NCI-H446 (cell line): ENCODE measurements at places on chromosomes 7 and 10.
A peak's percentile ranks its signal among the peaks of the same experiment; 100 is the strongest.

DNA sequence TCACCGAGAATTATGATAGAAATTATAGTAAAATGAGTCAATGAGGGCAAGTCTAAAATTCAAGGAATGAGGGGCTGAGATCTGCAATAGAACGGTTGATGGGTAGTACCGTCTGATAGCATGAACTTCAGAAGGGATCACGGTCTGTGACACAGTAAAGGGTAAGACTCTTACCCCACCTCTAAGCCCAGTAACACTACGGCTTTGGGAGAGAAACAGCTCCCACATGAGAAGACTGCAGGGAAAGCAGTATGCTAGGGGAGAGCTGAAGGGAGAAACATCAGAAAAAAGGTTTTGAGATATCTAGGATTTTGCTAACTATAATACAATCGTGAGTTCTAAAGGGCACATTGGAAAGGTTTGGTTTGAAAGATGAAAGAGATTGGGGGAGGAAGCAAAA, 12.8 kb upstream of the AKAP9 start:
- DNase-seq: no peak

DNA sequence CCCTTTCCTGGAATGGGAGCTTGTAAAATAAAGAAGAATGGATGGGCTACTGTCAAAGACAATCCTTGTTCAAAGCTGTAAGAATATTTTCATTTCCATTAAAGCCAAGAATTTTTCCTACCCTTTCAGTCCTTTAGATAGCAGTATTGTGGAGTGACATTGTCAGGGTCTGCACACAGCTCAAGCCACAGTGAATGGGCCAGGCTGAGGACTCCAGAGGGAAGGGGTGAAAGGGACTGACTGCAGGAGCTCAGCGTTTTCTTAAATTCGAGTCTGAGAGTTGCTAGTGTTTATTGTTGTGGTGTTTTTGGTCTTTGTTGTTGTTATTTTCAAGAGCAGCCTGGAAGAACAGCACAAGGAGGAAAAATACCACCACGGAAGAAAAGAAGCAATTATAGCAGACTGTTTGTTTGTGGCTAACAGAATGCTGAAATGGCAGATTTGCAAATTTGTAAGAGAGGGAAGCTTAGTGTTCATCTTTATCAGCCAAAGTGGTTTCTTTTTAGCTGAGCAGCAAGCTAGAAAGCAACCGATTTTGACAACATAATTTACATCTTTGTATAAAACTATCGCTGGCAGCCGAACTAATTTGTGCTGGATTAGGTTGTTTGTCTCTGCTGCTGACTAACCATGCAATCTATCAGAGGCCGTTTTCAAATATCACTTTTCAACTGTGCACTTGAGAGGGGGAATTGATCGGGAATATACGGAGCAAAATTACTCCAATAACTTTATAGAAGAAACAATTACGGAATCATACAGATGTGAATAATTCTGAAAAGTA, 192.1 kb downstream of the LRMDA start:
- DNase-seq: no peak

DNA sequence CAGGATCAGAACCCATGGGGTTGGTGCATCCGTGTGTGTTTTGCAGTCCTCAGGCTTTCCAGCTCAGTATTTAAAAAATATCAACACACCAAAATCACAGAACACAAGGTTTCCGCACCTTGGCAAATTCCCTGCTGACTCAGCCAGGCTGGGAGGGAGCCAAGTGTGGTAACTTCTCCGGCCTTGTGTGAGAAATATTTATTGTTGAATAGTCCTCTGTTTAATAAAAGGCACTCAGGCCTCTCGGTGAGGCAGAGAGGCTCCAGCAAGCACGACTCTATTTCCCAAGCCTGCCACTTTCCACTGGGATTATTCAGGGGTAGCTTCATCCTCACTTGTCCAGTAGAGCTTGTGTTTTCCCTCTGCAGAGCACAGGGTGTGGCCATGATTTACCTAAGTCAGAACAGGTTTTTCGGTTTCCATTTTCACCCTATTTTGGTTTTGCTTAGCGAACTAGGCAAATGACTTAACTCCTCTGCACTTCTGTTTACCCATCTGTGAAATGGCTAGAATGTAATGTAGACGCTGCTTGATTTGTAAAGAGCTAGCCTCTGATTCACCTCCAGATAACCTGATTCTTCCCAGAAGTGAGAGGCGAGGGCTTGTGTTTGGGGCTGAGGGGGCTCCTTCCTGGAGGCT, 13.0 kb upstream of the CHST15 start:
- no peak for DNase-seq

DNA sequence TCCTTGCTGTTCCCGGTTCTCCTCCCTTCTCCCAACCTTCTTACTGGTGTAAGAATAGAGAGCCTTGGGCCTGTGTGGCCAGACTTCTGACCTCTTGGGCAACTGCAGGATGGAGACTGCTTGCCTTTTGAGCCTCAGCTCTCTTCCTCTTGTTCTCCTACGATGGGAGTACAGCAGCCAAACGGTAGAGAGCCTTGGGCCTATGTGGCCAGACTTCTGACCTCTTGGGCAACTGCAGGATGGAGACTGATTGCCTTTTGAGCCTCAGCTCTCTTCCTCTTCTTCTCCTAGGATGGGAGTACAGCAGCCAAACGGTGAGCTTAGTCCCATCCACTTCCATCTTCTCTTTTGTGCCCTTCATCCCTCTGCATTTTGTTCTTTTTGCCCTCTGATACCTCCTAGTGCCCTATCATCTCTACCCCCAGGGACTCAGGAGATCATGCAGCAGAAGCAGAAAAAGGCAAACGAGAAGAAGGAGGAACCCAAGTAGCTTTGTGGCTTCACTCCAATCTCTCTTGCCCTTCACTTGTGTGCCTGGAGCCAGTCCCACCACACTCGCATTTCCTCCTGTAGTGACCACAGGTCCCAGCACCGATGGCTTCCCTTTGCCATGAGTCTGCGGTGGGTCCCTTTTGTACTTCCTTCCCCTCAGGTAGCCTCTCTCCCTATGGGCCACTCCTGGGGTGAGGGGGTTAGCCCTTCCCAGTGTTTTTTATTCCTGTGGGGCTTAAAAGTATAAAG, 15.3 kb downstream of the SLC25A13 start:
- no peak for DNase-seq

DNA sequence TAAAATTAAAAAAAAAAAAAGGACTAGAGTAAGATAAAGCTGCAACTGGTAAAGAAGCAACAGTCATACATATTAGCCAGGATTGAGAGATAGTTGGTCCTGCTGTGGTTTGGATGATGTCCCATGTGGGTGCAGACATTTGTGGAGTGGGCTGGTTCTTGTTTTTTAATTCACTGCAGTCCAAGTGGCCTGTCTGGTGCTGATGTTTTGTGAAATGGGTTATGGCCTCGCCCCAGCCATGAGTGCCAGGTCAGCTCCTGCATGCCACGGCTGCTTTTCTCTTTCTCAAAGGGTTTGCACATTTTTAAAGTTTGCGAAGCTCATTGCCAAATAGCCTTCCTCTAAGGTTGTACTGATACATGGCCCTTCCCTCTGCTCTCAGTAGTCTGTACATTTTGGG, 14.1 kb upstream of the BTBD16 start:
- DNase-seq: no peak

GRCh38 chr10:121927318-121927840, 452 bp downstream of the ATE1 start:
- DNase-seq: peak; percentile 13

- no peak for DNase-seq
Observed at GRCh38 chr7:85695533-85695932, 508.7 kb upstream of the SEMA3D start.

DNA sequence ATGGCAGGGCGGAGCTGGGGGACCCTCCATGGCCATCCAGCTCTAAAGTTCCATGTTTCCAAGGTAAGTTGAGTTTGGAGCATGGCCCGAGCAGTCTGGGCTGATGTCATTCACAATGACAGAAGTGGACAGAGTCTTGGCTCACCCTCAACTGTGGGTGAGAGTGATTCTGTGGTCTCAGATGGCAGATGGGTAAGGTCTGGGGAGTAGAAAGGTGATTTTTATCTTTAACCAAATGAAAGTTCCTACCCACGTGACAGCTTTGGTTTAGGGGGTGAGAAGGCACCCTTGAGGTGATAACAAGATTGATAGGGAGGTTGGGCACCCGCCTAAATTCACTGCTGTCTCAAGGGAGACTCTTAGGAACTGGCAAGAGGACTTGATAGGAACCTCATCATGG, 57.6 kb upstream of the PDZD8 start:
- DNase-seq: no peak

- DNase-seq: no peak
Observed at GRCh38 chr7:79489371-79489770, 35.9 kb upstream of the MAGI2 start.

DNA sequence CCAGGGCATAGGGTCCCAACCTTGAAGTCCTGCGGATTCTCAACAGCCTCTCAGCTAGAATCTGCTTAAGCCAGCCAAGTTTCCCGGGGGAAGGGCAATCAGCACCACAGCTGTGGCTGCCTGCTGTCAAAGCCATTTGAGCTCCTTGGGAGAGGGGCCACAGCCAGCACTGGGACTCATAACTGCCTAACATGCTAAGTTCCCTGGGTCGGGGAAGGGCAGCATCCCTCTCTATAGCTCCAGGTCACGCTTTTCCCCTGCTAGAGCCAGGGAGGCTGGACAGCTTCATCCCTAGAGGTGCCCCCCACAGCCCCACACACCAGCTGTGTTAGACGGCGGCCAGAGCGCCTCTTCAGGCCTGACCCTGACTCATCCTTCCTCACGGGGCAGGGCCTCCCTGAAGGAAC, 49.6 kb upstream of the PDE1C start:
- peak; percentile 45 for DNase-seq

GRCh38 chr10:111698711-111699110, 484.9 kb downstream of the GPAM start:
- DNase-seq: no peak
